ENCODE measurements at places on chromosomes 3 and 15. TPM values are rescaled to one million over a fixed set of nuclear protein-coding genes. Genes with fewer than 3 reads are reported as not detected.

COL6A5 gene
- 0.07 TPM for polyA plus RNA-seq

GRCh38 chr3:193702967-193703366 lies 110.0 kb downstream of the OPA1 start:
- DNase-seq, result no peak

GRCh38 chr3:189071446-189071845 lies 100.3 kb upstream of the TPRG1 start:
- DNase-seq, result no peak

UNC13C gene
- polyA plus RNA-seq, result 11.3 TPM

GRCh38 chr3:121958801-121959200 lies 63.2 kb downstream of the ILDR1 start:
- no peak for DNase-seq

ZDHHC19 gene
- polyA plus RNA-seq, result not detected
